GM12865 (cell line): ENCODE measurements at places on chromosomes 16 and 17.

- no peak for DNase-seq
Observed at GRCh38 chr17:47687748-47688147, 6.2 kb upstream of the TBKBP1 start.

DNA sequence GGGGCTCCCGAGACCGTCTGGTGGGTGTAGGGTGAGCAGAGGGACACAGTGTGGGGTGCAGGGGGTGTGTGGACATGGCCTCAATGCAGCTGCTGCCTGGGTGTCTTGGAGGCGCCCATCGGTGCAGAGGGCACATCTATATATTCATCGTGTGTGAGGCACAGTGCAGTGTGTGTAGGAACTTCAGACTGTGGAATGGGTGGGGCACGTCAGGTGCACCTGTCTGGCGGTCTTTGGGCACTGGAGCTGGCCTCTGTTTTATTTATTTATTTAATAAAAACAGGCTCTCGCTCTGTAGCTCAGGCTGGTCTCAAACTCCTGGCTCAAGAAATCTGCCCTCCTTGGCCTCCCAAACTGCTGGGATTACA is 16.8 kb downstream of the LASP1 start:
- no peak for DNase-seq

DNA sequence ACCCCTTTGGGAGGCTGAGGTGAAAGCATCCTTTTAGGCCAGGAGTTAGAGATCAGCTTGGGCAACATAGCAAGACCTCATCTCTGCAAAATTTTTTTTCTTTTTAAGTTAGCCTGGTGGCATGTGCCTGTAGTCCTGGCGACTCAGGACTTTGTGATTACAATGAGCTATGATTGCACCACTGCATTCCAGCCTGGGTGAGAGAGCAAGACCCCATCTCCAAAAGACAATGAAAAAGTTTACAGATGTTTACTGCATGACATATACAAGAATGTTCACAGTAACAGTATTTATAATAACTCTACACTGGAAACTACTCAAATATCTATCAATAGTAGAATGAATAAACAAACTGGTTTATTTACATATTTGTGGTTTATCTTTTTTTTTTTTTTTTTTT is 33.1 kb upstream of the CCL22 start:
- DNase-seq, result no peak

DNA sequence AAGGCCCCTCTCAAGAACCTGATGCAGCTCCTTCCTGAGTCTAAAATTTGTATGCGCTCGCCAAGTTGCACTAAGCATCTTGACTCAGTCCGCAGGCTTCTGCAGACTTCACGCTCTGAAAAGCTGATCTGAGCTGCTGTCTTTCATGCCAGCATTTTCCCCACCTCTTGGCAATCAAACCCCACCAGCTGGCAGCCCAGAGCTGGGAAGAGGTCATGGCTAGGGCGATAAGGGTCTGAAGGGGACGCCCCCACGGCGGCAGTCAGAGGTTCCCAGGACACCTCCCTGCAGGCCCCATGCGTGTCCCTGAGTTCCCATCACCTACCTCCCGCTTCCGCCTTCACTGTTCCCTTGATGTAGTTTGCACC is 5.1 kb upstream of the UNC13D start:
- no peak for DNase-seq

GRCh38 chr16:9123871-9124270 is 32.4 kb downstream of the HAPSTR1 start:
- peak; percentile 38 for DNase-seq

GRCh38 chr17:2050300-2051060 is 4.4 kb upstream of the HIC1 start:
- DNase-seq, result peak; percentile 80

- DNase-seq, result no peak
Observed at GRCh38 chr17:73592079-73592415, 52.2 kb downstream of the SDK2 start.

GRCh38 chr16:57616876-57617275 is 11.6 kb upstream of the ADGRG1 start:
- no peak for DNase-seq

DNA sequence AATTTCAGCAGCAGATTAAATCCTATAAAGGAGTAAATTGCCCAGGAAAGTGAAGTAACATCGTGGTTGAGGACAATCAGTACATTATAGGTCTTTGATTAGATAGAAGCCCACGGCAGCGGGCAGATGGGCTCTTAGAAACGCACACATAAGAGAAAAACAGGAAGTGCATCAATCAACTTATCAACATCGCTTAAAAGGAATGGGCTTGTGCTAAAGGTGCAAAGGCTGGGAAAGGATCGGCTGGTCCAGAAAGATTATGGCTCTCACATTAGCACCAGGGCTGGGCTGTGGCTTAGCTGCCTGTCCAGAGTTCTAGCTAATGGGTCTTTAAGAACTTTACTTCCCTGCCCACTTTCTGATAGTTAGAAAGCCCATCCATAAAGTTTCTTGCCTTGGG is 292.0 kb upstream of the TNRC6C start:
- DNase-seq, result no peak

GRCh38 chr16:81530814-81531213 is 86.2 kb downstream of the CMIP start:
- DNase-seq, result no peak

DNA sequence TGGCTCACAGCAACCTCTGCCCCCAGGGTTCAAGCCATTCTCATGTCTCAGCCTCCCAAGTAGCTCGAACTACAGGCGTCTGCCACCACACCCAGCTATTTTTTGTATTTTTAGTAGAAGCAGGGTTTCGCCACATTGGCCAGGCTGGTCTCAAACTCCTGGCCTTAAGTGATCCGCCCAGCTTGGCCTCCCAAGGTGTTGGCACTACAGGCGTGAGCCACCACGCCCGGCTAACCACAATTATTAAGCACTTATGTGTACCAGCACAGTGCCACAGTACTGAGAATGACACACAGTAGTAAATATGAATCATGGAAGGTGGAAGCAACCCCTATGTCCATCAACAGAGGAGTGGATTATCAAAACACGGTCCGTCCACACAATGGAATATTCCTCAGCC is 49.8 kb downstream of the COTL1 start:
- DNase-seq, result no peak

- DNase-seq, result no peak
Observed at GRCh38 chr16:71439523-71439922, 2.3 kb downstream of the TLE7 start.

- DNase-seq, result no peak
Observed at GRCh38 chr17:70080541-70081347, 5.7 kb downstream of the KCNJ16 start.

DNA sequence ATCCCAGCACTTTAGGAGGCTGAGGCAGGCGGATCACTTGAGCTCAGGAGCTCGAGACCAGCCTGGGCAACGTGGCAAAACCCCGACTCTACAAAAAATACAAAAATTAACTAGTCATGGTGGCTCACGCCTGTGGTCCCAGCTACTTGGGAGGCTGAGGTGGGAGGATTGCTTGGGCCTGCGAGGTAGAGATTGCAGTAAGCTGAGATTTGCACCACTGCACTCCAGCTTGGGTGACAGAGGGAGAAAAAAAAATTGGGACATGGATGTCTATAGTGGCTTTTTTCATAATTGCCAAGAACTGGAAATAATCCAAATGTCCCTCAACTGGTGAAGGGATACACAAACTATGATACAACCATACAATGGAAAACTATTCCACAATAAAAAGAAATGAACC is 28.6 kb downstream of the OSBPL7 start:
- no peak for DNase-seq

DNA sequence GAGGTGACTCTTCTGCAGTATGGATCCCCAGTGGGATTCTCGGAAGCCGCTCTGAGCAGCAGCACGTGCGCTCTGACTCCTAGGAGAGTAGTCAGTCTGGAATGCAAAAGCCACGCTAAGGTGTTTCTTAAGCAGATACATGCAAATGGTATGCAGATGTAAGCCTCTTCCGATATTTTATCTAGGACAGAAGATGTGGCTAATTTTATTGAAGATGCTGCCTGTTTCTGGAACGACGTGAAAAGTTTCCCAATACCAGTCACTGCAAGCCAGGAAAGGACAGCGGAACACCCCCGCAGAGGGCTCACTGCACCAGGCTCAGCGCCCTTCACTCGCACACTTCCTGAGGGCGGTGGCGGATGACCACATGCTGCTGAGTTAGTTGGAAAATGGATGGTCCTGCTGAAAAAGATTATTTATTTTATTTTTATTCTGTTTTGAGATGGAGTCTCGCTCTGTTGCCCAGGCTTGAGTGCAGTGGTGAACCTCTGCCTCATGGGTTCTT is 10.1 kb downstream of the FADS6 start:
- no peak for DNase-seq

GRCh38 chr17:1559047-1560043 is 3.2 kb downstream of the PITPNA start:
- DNase-seq, result no peak

GRCh38 chr16:30383521-30383920 is 1.2 kb upstream of the SEPTIN1 start:
- no peak for DNase-seq

DNA sequence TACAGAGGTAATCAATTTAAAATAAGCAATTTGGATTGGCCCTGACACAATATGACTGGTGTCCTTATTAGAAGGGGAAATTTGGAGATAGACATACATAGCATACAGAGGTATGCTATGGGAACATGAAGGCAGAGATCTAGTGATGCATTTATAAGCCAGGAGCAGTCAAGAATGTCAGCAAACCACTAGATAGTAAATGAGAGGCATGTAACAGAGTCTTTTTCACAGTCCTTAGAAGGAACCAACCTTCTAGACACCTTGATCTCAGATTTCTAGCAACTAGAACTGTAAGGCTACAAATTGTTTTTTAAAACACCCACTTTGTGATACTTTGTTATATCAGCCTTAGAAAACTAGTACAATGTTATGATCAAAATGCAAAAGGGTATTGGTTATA is 54.3 kb upstream of the CA10 start:
- DNase-seq, result no peak

GRCh38 chr17:20955427-20956323 is 87.1 kb downstream of the USP22 start:
- DNase-seq, result no peak

- no peak for DNase-seq
Observed at GRCh38 chr16:12245088-12245920, 268.8 kb downstream of the SNX29 start.

DNA sequence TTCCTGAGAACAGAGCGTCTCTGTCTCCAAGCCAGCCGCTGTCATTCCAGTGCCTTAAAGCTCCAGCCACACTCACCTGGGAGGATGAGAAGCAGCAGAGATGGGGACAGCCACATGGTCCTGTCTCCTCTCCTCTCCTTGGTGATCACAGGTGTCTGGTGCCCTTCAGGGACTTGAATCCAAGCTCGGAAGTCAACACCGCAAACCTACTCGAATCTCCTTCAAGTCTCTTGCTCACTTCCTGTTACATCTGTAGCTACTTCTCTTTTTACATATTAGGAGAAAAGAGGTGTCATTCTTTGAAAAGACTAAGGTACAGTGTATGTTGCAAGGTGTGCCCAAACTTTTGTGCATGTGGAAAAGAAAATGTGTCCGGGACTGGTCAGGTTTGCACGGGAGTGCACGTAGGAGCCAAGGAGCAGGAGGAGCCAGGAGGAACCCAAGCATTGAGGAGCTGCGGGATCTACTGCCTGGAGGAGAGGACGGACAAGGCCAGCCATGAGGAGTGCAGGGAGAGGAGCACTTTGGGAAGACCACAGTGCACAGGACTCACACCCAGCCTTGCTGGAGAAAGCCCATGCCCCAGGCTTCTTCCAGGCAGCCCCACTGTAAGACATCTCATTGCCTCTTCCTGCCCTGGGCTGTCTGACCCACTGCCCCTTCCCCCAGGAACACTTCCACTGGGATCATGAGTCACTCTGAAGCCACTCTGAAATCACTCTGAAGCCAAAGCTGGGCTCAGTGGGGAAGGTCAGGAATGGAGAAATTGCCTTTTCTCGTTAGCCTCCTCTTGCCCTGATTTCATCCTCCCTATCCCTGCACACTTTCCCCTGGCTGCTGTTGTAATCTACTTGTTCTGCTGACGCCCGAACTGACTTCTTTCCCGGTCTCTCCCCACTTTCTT is at the start of gene CD300LD:
Gene CD300LD, minus strand, starts transcription at position 197 of the 904 bp plus-strand sequence. Its CDS starts 81 bp downstream, at position 116.
- DNase-seq, result peak; percentile 19

- DNase-seq, result no peak
Observed at GRCh38 chr17:73495641-73496040, 148.6 kb downstream of the SDK2 start.

- DNase-seq, result peak; percentile 24
Observed at GRCh38 chr17:50634224-50634914, at the start of gene ABCC3. ABCC3 (plus strand) TSS chr17:50634881; CDS start chr17:50634937, 56 bp downstream.

GRCh38 chr16:78505544-78506366 is 406.3 kb downstream of the WWOX start:
- no peak for DNase-seq

DNA sequence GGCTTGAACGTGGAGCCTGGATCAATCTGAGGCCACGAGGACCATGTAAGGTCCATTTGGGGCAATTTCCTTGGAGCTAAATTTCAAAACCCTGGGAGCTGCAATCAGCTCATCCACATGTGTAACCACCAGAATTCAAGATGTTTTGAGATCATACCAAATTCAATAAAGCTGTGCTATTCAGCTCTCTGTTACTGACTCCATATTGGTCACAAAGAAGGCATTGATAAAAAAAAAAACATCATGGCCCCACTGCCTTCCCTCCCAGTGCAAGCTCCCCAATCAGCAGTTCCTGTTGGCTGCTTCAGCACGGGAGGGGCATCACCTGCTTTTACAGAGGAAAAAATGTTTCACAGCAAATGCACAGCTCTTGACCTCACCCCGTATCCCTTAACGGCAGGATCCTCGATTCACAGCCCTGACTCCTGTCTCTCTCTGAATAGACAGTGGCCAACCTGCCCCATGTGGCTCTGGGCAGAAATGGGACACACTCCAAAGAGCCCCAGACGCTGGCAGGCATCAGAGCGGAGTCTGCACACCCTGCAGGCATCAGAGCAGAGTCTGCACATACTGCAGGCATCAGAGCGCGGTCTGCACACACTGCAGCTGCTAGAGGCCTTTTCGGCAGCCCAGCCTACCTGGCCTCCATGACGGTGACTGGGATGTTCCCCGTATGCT is 37.1 kb downstream of the FANCA start:
- no peak for DNase-seq

DNA sequence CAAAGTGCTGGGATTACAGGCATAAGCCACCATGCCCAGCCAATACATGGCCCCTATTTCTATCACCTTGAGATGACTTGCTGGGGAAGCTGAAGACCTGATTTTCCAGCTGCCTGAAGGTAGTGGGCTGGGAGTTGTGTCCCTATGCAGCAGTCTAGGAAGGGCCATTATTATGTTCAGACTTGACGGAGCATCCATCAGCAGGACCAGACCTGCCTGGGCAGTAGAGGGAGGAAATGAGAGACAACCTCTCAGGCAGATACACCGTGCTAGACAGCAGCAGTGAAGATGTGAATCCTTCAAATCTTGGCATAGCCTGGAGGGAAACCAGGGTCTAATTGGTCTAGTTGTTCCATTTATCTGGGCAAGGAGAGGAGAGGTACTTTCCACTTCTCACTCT is 35.6 kb upstream of the PHOSPHO1 start:
- no peak for DNase-seq

GRCh38 chr16:1069154-1069553 is 3.4 kb upstream of the SSTR5 start:
- DNase-seq, result no peak

- DNase-seq, result no peak
Observed at GRCh38 chr16:57053206-57053605, 39.2 kb upstream of the CPNE2 start.

GRCh38 chr17:78499715-78500540 is 77.3 kb downstream of the DNAH17 start:
- DNase-seq, result no peak
